ENCODE measurements at places on chromosomes 5 and 9.

DNA sequence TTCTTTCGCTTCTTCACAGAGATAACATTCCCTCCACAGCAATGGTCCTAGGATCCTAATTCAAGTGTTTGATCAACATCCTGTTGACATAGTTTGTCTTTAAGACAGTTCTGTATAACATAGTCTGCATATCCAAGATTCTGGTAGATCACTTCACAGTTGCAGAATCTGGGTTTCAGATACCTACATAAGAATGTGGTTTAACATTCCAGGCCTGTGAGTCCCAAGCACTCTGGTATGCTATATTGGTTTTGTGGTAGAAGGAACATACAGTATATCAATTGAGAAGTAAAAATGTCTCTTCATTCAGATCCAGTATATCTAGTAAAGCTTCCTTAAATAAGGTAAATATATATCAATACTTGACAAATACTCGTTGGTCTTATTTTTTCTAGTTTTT is 914.2 kb upstream of the CDH6 start:
- peak; percentile 90 for DNase-seq

DNA sequence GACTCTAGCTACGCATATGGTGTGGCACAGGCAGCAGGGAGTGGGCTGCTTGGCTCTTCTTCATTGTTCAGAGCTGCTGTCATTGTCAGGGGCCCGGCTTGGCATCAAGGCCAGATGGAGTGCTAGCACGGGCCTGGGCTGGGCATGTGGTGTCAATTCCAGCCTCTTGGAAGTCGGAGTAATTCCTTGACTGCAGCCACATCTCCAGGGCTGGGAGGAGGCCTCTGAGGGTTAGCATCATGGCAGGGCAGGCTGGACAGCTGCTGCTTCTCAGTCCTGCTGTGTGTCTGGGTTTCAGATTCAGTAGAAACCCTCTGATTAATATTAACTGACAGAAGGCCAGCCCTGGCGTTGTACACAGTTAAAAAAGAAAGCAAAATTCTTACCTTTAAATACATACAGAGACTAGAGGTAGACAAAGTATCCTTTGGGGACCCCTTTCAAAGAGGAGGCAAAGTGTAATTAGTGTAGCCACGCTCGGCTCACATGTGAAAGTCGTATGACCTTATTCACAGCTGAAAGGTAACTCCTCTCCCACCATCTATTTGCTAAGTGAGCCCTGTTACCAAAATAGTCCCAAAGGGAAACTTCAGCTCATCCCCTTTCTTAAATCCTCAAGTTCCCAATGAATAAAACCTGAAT is 126.4 kb downstream of the DOCK2 start:
- no peak for DNase-seq

DNA sequence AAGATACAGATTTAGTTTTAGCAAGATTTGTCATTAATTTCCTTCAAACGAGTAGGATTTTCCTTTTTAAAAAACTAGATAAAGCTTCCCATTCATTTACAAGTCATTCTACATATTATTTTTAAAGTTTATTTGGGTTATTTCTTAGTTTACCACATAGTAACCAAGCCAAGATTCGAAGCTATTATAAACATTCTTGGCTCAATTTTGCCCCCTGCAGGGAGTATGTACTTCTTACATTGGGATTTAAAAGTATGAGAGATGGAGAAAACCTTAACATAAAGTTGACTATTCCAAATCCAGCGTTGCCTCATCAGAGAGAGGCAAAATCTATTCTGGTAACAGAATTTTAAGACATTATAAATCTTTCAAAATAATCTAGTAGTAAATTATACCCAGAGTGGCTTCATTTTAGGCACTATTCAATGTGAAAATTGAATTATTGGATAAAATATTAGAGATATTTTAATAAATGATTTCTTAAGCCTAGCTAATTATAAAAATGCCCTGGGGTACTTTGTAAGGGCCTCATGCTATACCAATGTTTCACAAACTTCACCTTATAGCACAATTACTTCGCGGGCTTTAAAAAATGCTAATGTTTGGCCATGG is 39.1 kb downstream of the FBN2 start:
- DNase-seq = peak; percentile 14

DNA sequence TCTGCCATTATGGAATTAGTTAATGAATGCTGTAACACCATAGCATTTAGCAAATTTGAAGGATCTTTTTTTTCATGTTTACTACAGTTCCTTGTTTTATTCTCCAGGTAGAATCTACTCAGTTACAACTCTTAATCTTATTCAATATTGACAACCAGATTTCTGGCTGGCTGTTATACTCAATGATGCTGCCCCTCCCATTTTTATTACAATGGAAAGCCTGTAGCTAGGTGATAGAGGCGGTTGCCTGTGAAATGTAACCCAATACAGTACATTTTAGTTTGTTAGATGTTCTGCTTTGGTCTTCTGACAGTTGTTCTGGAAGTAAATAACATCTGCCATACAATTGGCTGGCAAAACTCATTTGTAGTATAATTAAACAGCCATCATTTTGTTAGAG is 294.2 kb downstream of the DMRTA1 start:
- no peak for DNase-seq

DNA sequence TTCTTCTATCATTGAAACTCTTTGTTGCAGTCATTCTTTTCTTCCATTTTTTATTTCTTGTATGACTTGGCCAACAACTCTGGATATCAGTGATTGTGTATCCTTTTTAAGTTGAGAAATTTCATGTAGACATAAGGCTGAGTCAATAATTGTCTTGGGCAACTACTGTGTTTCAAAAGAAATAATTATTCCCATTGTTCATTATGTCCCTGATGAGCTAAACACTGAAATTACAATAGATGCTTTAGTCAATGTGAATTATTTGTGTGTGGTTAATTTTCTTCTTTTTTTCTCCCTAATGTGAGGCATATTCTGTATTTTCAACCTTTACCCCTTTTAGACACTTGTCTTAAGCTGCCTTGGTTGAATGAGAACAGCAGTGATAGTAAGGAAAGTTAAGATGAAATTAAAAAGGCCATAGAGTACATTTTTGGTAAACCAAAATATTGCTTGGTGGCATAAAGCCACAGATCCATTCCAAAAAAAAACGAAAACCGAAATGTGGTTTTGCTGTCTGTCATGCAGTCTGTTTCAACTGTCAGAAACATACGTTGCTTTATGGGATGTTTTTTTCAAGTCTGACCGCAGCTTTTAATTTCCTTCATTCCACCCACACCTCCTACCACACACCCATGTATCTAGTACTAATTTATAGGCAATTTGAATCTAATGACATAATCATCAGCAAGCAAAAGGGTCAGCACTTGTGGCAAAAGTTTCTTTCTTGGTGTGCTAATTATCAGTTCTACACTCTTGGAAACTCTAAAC is 21.1 kb downstream of the TLE4 start:
- DNase-seq = no peak

GRCh38 chr9:73135394-73135793 is 16.3 kb upstream of the ANXA1 start:
- no peak for DNase-seq

DNA sequence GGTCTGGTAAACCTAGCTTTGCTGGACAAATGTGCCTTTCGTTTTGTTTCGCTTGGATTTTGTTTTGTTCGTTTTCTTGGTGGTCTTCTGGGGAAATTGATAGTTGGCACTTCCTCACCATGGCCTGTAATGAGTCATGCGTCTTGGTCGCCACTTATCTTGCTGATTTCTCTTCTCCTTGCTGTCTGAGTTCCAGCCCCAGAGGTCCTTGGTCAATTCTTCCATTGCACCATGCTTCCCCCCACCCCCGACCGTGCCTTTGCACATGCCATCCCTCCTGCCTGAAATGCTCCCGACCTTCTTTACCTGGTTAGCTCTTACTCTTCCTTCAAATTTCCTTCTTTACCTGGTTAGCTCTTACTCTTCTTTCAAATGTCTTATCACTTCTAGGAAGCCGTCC is 168.7 kb upstream of the MSX2 start:
- no peak for DNase-seq

GRCh38 chr9:123138163-123138562 is 104.7 kb downstream of the GPR21 start:
- no peak for DNase-seq

- no peak for DNase-seq
Measured at GRCh38 chr9:18595597-18595996, 121.6 kb downstream of the ADAMTSL1 start.

- DNase-seq = no peak
Measured at GRCh38 chr5:110338341-110339083, 388.0 kb downstream of the TMEM232 start.

DNA sequence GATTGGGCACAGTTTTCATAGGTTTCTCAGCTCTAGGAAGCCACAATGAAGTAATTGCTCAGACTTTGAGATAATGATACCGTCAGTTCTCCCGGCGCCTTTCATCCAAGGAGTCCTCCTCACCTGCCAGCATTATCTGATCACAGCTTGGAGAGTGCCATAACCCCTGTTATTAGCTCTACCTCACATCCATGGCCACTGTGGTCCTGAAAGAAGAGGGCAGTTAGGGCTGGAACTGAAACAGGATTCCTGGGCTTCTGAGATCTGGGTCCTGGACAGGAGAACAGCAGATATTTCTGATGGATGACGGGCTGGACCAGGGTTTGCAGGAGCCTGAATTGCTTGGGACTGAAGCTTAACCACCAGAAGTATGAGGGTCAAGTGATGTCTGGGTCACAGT is 13.5 kb downstream of the RGS3 start:
- no peak for DNase-seq

DNA sequence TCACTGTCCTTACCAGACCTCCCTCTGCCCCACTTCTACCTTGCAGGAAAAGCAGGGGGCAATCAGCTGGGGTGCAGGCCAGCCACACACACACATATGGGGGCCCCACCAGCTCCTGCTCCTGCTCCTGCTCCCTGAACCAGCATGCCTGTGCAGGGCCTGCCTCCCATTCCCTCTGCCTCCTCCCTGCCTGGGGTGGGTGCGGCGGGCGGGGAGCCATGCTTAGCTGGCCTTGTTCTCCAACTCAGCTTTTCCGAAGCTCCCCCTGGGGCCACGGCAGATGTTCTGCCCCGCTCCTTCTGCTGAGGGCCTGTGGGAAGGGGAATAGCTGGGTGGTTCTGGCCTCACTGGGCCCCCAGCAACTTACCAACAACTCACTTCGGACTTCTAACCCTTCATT is 89.8 kb downstream of the ZNF354C start:
- no peak for DNase-seq

DNA sequence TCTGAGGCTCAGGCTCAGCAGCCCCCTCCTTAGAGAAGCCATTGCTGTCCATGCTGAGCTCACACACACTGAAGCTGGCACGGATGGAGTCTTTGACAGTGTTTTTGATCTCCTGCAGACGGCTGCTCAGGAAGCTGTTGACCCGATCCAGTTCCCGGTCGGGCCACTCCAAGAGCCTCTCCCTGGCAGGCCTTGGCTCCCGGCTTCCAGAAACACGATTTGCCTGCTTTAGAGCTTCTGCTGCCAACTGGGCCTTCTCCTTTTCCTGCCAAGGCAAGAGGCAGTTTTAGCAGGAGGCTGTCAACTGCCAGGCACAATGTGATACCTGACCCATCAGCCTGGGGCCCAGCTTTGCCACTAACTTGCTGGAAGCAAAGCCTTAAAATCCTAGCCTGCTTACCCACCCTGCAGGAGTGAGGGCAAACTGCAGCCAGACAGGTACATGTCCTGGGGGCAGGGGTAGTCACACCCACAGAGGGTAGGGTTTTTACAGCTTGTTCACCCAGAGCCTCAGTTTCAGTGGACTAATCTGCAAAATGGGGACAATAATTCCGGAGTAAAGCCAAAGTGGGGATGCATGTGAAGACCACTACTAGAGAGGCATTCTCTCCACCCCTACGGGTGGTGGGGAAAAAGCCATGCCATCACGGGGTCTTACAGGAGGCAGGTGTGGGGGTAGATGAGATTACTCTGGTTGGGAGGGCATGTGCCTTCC is 8.3 kb upstream of the DDX41 start:
- no peak for DNase-seq

GRCh38 chr9:91847581-91848091 is 102.4 kb downstream of the ROR2 start:
- no peak for DNase-seq

DNA sequence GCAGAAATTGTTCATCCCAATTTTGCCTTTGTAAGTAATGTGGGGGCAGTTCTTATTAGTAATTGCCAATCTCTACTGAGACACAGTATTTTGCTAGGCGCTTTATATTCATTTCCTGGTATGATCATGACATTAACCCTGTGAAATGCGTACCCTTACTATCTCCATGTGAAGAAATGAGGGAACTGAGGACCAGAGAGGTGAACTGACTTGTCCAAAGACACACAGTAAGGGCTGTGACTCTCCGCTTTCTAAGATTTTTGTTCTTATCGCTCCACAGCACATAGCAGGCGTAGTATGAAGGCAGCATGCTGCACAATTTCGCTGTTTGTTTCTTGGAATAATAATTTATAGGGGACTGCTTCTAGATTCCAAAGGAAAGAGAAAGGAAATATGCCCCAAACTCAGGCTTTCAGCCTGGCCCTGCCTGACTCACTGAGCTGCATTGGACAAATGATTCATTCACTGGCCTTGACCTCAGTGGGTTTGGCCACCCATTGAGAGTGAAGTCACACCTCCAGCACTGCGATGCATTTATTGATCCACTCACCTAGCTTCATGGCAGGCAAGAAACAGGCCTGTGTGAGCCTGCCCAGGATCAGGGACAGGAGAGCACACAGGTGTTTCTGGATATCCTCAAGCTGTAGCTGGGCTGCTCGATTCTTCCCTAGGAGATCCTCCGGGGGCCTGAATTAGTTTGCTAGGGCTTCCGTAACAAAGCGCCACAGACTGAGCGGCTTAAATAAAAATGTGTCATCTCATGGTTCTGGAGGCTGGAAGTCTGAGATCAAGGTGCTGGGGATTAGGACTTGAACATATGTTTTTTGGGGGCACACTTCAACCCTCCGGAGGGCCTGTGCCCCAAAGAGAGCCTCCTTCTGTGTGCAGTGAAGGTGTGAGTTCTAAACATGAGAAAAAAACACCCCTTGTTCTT is 7.2 kb upstream of the DUSP1 start:
- no peak for DNase-seq

GRCh38 chr9:32879335-32879734 is 96.0 kb downstream of the TMEM215 start:
- DNase-seq = no peak

- DNase-seq = no peak
Measured at GRCh38 chr5:13659391-13659790, 285.1 kb downstream of the DNAH5 start.

- DNase-seq = no peak
Measured at GRCh38 chr5:69493396-69494133, 975 bp downstream of the OCLN start.

GRCh38 chr9:119880361-119880760 is 511.1 kb upstream of the BRINP1 start:
- no peak for DNase-seq

DNA sequence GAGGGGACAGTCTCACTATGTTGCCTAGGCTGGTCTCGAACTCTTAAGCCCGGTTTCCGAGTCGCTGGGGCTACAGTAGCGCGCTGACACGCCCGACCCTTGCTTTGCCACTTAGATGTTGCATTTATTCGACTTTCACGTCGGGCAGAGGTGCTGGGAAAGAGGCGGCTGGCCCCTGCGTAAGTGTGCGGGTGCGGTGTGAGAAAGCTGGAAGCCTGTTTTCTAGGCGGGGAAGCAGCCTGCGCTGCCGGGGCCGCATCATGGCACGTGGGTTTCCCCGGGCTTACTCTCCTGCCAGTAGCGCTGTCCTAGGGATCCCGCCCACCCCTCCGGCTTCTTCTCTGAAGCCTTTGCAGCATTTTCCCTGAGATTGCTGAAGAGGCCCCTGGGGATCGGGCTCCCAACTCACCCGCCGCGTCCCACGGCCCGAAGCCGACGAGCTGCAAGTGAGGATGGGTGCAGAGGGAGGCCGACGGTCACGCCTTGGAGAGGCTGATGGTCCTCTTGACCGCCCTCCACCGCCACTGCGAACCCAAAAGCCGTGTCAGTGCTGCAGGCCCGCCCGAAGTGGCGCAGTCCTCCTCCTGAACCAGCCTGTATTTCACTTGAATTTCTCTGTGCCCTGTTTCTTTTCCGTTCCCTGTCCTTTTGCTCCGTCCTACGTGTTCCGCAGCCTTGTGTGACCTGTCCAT is 5.8 kb upstream of the TRIM41 start:
- no peak for DNase-seq

Data from HS-5 (cell line).